Bone marrow (tissue), 2 donors: ENCODE measurements at places on chromosomes 16 and 17.

DNA sequence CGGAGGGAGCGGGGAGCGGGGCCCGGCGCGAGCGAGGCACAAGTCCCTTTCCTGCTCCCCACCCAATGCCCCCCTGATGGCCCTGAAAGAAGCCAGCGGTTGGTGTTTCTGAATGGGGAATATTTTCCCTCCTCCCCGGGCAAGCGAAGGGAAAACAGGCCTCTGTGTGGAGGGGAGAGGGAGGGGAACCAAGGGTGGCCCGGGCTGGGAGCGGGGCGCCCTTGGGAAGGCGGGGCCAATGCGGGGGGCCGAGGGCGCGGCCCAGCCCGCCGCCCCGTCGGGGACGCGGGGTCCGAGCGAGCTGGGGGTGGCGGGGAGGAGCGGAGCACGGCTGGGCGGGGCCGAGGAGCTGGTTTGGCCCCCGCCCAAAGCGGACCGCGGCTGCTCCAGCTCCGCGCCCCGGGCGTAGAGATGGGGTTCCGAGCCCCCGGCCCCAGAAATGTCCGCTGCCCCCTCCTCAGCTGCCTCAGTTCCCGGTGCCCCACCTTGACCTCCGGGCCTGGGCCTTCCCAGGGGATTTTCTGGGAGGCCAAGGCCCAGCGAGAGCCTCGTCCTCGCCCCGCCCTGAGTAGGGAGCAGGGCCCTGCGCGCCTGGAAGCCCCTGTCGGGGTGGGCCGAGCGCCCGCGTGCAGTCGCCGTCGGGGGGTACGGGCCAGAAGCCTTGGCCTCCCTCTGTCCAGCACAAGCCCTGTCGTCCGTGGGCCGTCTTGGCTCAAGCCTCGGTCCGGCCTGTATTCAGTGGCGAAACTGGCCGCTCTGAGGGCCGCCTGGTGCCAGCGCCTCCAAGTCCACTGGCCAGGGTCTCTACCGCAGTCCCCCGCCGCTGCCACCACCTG lies 3.9 kb upstream of the HEXIM1 start:
- no peak for DNase-seq

DNA sequence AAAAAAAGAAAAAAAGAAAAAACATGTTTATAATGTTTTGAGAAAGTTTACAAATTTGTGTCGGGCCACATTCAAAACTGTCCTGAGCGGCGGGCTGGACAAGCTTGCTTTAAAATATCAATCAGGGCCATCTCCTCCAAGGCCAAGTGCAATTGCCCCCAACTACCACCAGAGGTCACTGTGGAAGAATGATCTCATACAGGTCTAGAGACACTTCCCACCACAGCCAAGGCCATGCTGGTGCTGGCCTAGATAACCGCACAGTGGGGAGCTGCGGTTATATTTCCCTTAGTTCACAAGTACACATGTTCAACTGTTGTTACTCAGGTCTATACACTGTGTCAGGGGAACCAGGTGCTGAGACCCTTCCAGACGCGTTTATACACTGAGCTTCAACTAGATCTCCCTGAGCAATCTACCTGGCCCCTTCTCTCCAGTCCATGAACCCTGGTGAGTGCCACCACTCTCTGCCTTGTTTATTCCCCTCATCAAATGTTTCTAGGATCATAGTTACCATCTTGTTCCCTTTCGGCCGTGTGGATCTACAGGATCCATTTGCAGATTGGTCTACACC lies 83.8 kb upstream of the CCL2 start:
- DNase-seq: peak; percentile 7

GRCh38 chr17:7888184-7888920 lies at the start of gene CHD3:
Gene CHD3 (plus strand): TSS chr17:7888789. CDS start chr17:7889001, 212 bp downstream.
- DNase-seq: no peak

GRCh38 chr16:75074920-75075687 lies 41.5 kb downstream of the LDHD start:
- no peak for DNase-seq

DNA sequence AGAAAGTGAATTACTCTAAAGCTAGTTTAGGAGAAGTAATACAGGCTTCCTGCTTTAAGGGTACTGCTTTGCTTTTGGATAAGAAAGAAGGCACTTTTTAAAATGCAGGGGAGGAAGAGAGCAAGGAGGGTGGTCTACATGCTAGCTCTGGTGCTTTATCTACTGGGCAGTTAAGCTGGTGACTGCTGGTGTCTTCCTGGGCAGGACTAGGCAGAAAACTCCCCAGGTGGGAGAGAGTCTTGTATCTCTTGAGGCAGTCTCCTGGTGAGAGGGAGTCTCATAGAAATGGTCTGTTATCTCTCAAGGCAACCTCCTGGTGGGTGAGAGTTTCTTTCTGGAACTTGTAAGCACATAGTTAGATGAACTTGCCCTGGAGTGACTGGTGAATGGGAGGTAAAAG lies 953.9 kb upstream of the GOT2 start:
- DNase-seq: no peak

- no peak for DNase-seq
Measured at GRCh38 chr16:73064212-73064993, 16.5 kb upstream of the ZFHX3 start.

DNA sequence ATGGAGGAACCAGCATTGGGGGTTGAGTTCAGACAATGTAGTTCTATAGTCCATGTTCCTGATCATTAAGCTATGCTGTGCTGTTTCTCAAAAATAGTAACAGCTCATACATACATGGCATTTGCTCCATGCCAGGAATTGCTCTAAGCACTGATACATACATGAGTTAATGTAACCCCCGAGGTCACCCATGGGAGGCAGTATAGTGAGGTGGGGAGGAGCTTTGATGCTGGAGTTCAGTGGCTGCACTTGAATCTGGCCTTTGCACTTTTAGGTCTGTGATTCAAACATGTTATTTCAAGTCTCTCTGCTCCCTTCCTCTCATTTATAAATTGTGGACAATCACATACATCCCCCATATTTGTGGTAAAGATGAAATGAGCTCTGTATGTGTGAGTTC lies 223.1 kb upstream of the WSB1 start:
- no peak for DNase-seq
